ENCODE measurements at places on chromosomes 3 and 15.
A peak's percentile ranks its signal among the peaks of the same experiment; 100 is the strongest.

- DNase-seq, result no peak
Measured at GRCh38 chr3:169323578-169324451, 339.7 kb downstream of the MECOM start.

GRCh38 chr15:75170711-75171341 lies 30.9 kb upstream of the C15orf39 start:
- no peak for DNase-seq

GRCh38 chr3:131020122-131020693 lies 6.4 kb downstream of the ASTE1 start:
- no peak for DNase-seq

DNA sequence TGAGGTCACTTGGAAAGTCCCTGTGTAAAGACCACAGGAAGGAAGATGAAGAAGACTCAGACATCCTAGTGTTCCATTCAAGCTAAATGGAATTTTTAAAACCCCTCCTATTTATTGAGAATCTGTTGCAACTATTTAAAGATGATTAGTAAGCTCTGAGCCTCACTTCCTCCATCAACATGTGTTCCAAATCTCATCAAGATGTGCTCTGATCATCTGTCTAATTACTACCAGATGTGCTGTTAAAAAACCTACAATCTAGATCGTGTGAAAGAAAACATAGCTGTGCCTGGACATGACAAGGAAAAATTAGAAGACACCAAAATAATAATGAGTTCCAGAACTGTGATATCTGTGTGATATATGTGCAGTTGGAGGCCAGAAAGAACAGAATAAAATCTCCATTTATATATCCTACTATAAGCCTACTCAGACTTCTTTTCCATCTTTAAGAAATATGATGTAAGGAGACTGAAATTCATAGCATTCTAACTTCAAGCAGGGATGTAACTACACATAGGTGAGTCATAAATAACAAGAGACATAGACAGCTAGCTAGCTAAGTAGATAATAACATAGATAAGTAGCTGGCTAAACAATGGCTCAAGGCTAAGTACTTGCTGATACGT lies 7.8 kb downstream of the XPC start:
- DNase-seq, result no peak

- DNase-seq, result no peak
Measured at GRCh38 chr3:185820973-185821758, 3.7 kb downstream of the IGF2BP2 start.

- peak; percentile 57 for DNase-seq
Measured at GRCh38 chr3:49199239-49199899, 28.0 kb downstream of the KLHDC8B start.

DNA sequence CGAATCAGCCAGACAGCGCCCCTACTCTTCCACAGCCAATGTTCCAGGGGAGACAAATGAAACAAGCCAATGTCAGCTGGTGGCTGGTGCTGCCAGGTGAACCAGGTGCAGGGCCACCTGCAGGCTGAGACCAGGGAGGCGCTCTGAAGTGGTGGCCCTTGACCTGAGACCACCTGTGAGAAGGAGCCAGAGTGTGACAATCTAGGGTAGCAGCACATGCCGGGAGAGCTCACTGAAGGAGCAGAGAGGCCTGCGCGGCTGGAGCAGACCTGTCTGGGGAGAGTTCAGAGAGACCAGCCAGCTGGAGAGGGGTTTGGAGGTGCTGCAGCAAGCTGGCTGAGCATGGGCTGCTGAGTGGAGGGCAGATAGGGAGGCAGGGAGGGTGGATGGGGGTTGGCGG lies 693 bp upstream of the STAB1 start:
- DNase-seq, result no peak

- peak; percentile 54 for DNase-seq
Measured at GRCh38 chr3:109532257-109533216, 195.2 kb upstream of the DPPA4 start.

DNA sequence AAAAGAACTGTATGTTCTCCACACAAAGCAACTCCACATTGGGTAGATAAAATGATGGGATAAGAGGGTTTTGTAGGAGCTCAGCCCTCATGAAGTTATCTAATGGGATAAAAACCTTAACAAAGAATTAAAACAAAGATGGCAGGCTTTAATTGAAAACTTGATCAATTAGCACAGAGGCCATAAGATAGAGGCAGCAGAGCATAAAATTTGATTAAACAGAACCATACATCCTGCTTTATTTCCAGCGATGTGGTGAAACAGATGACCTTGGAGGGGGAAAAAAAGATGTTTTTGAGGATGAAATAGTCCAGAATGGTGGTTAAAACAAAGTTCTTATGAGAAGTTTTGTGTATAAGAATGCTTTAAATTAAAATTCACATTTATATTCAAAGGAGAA lies 130.9 kb upstream of the ALCAM start:
- DNase-seq, result no peak

- DNase-seq, result no peak
Measured at GRCh38 chr15:66169023-66169422, 84.5 kb downstream of the MEGF11 start.

- no peak for DNase-seq
Measured at GRCh38 chr3:50355829-50356552, 3.3 kb downstream of the TMEM115 start.

DNA sequence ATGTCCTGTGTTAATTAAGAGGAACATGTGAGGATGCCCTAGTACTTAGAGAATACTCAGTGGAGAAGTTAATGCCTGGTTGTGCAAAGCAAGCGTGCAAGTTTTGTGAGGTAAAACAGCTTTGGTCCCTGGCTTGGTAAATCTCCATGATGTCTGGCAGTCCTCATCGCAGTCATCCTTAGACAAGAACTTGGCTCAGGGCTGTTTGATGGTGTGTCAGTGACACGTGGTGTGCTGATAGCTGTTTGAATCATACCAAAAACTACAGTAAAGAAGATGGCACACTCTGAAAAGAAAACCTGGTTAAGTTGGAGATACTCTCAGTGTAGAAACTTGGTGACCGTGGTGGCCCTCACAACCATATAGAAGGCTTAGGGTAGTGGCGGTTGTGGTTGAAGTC lies 361.7 kb downstream of the FEZF2 start:
- no peak for DNase-seq

DNA sequence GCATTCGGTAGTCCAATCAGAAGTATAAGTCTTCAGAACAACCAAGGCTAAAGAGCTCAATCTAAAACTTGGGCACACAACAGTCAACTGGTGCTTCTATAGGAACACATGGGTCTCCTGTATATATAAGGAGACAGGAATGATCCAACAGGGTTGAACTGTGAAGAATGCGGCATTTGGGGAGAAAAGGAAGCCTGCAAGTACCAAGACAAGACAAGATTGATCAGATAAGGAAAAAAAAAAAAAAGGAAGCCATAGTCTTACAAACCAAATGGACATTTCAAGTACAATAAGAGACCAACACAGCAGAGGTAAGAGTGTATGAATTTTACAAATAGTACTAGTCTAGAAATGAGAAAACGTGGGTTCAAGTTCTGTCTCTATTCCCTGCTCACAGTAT lies 6.5 kb downstream of the CPEB1 start:
- DNase-seq, result no peak

DNA sequence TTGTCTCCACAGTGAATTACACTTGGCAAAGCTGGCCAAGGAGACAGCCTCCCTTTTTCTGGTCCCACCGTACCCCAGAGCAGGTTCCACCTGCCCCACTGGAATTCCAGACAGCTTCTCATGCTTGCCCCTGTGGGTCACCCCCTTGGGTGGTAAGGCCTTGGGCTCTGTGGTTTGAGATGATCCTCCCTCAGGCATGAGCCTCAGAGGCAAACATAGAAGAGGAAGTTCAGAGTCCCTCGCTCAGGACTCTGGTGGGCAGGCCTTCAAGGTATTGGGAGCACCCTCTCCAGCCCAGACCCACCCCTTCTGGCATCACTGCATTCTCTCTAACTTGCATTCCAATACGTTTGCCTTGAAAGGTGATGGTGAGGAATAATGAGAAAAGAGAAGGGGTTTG lies 17.6 kb upstream of the UBA7 start:
- DNase-seq, result no peak

- DNase-seq, result no peak
Measured at GRCh38 chr3:11621077-11621476, 22.6 kb downstream of the VGLL4 start.

- DNase-seq, result no peak
Measured at GRCh38 chr15:95281470-95281869, 1049.0 kb upstream of the NR2F2 start.

GRCh38 chr3:165192610-165193192 lies 3.5 kb downstream of the SLITRK3 start:
- DNase-seq, result no peak

- no peak for DNase-seq
Measured at GRCh38 chr3:142818651-142819050, 70.2 kb downstream of the PCOLCE2 start.

GRCh38 chr3:161957467-161957866 lies 460.9 kb downstream of the OTOL1 start:
- no peak for DNase-seq

GRCh38 chr15:95894407-95894956 lies 436.0 kb upstream of the NR2F2 start:
- no peak for DNase-seq

DNA sequence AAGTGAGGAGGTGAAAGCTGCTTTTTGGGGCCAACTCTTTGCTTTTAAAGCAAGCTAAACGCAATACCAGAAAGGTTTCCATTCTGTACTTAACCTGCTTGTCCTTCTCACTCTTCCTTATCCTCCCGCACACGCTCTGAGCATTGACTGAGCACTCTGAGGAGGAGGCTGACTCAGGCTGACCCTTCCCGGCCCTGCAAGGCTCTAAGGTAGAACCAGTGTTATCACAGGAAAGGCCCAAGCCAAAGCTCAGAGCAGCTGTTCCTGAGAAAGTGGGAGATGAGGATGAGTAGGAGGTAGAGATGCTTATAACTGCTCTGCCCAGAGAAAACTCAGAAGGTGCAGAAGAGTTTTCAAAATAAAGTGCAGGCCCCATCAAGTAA lies 2.3 kb downstream of the B3GNT5 start:
- no peak for DNase-seq

- DNase-seq, result no peak
Measured at GRCh38 chr3:117281371-117281770, 571.8 kb downstream of the TUSC7 start.

GRCh38 chr15:85615930-85616329 lies 178.8 kb downstream of the KLHL25 start:
- DNase-seq, result no peak

- DNase-seq, result no peak
Measured at GRCh38 chr3:173702561-173702960, 305.0 kb downstream of the NLGN1 start.
